ENCODE measurements at places on chromosomes 3 and 15.

GRCh38 chr3:27279123-27279522, 90.1 kb downstream of the NEK10 start:
- DNase-seq: no peak

GRCh38 chr15:68389041-68389930, 42.7 kb downstream of the ITGA11 start:
- no peak for DNase-seq

- DNase-seq: no peak
Measured at GRCh38 chr3:95797081-95797480, 1017.3 kb upstream of the EPHA6 start.

DNA sequence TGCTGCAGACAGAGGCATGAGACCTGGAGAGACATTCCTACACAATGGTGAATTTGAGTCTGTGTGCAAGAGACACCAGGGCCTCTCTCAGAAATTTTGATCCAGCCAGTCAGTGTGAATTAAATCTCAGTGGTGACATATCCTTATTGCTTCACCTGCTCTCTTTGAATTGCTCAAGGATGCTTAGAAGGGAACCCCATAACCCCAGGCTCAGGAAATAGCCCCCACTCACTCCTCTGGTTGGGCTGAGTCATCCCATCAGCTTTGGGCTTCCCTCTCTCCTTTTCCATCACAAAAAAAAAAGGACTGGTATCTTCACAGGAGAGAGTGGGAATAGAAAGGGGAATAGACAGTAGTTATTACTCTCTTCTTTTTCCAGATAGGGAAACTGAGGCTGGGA, 33.0 kb upstream of the LARS2 start:
- no peak for DNase-seq

DNA sequence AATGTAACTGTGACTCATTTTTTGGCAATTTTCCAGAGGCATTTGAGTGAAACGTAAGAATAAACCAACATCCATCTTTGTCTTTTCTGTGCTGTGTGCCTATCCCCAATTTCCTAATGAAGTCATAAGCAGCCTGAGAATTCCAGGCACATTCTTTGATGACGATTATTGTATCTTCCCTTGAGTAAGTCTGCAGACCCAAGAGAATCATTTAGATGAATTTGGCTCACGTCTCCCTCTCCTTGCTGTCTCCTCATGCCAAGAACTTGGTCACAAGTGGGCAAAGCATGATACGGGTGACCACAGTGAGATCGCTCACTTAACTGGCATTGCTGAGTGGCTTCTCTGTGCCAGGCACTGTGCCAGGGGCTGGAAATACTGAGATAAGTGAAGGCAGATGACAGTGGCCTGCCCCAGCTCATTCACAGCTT, 384.5 kb upstream of the IL12A start:
- no peak for DNase-seq

GRCh38 chr3:188537606-188538005, 383.6 kb downstream of the LPP start:
- DNase-seq: no peak

DNA sequence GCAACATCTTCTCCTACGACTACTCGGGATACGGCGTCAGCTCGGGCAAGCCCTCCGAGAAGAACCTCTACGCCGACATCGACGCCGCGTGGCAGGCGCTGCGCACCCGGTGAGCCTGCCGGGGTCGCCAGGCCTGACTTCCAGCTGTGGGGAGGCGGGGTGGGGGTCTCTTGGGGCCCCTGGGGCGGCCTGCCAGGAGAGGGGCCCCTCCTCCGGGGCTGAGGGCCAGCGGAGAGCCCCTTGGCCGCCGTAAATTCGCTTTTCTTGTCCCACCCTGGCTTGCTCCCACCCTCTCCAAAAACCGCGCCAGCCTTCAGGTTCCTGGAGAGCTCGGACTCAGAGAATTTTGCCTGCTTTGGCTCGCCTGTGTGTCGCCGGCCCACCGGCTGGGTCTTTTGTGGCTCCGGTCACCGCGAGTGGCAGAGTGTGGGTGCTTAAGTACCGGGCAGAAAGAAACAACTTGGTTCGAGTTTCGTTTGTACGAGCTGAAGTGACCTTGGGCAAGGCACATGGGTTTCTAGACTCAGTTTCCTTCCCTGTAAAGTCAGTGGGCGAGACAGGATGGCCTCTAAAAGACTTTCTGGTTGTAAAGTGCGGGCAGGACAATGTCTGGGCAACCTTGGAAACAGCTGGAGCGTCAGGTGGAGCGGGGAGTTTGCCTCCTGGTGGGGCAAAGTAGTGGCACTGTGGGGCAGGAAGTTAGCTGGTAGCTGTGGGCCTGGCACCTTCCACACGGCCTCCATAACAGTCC, 976 bp downstream of the ABHD17C start:
- no peak for DNase-seq

GRCh38 chr3:88462230-88462629, 312.5 kb downstream of the C3orf38 start:
- DNase-seq: no peak

DNA sequence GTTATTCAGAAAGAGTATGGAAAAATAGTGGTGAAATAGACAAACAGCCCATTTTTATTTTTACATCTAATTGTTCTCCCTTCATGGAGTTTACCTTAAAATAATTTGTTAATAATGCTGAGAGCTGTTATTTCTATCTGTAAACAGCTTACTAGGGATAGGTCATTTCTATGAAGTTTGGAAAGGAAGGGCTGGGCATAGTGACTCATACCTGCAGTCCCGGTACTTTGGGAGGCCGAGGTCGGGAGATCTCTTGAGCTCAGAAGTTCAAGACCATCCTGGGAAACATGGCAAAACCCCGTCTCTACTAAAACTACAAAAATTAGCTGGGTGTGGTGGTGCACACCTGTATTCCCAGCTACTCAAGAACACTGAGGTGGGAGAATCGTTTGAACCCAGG, 624.3 kb upstream of the LMCD1 start:
- DNase-seq: no peak

DNA sequence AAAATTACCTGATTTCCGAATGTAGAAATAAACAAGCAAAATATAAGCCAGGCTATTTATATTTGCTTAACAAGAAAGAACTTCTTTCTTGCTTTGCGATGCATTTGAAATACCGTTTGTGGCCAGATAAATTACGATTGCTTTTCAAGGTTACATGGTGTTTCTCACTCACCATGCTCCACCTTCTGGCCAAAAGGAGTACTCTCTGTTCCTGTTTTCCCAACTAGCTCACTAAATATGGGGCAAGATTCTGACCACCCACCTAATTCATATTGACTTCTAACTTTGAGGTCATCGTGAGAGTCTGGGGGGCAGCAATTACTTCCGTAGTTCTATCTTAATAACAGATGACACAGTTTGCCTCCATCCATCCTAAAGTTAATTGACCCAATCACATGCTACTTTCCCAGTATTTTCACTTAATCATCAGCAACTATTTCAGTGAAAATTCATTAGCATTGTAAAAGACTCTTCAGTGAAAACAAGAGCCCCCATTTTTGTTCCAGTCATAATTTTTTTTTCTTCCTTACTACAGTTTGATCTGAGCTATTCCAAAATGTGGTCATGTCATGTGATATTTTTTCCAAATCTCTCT, 25.9 kb downstream of the ACP3 start:
- no peak for DNase-seq

- DNase-seq: no peak
Measured at GRCh38 chr3:75180235-75180944, 483.7 kb upstream of the FRG2C start.

DNA sequence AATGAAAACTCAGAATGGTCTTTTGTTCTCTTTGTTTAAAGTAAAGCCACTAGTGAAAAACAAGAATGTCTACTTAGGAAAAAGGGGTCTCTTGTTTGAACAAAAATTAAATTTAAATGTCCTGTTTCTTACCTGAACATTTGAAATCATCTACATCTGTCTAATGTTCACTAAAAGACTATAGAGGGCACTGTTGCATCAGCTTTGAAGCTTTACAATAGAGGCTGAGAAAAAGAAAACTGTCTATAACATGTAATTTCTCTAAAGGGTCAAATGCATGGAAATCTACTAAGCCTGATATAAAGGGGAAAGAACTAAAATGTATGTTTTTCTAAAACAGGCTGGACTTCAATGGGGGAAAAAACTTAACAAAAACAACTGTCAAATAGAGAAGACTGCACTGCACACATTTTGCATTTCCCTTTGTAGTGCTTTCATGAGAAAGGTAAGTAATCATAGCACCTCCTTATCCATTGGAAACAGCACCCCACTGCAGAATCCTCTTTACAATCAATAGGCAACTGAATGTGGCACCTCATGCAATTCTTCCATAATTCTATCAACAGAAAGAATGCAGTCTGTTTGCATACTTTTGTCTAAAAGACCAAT, 26.3 kb downstream of the DPH6 start:
- DNase-seq: no peak

GRCh38 chr3:72444656-72445223, 403.5 kb downstream of the SHQ1 start:
- no peak for DNase-seq

DNA sequence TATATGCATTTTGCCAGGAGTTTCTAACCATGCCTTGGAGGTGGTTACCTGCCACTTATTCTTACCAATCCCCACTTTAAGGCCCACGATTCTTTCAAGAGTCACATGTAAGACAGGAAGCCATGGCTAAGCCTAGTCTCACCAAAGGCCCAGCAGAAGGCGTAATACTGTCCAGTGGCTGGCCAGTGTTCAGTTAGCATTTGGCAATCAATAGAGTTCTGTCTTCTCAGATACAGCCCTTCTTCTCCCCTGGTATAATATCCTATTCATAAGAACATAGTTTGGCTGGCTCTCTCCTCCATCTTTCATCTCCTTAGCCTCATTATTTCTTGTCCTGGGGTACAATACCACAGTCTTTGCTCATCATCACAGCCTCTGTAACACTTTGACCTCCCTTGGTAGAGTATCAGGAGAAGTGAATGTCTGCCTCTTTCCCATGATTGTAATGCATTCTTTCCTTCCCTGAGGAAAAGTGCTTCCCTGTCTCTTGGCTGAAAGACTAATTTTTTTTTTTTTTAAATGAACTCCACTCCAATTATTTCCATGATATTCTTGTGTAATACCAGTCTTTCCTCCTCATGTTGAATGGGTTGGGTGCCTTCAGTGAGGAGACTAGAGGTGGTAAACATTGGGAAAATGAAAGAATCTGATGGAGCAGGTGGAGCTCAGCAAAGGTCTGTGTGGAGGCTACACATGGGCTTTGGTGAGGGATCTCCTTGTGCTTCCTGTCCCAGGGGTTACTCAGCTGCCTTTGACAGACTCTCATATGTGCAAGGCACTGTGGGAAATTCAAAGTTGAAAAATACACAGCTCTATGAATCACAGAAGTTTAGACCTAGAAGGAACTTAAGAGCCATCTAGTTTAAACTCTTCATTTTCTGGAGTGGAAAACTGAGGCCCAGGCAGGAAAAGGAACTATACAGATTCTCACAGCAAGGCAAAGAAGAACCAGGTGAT, 218.2 kb downstream of the P3H2 start:
- no peak for DNase-seq

DNA sequence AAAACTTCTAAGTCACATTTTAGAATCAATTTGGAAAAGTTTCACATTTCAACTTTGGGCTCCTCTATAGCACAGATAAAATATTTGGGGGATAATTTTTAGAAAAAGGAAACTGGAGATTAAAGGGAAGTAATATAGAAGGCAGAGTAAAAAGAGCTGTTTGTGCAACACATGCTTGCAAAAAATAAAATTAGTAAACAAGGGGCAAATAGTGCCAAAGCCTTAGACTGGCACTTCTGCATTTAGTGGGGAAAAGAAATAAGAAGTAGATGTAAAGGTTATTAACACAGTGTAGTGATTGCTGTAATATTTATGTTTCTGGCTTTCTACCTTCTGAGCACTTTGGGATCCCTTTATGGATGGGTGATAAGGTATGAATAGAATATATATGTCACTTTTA, 246.6 kb downstream of the CBLB start:
- no peak for DNase-seq

DNA sequence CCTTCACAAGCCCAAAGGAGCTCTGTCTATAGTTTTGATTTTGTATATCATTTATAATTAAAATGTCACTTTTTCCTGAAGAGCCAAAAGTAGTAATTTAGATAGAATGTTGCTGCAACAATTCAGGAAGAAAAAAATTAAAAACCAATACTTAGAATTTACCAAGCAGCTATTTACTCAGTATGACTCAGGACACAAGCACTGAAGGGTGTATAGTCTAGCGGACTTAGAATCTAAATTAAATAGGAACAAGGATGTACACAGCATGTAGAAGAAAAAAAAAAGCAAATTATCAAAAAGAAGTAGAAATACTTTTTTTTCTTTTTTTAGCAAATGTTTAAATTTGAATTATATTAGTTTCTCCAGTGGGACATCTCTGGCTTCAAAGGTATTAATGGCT, 31.6 kb downstream of the PGBD4 start:
- no peak for DNase-seq

DNA sequence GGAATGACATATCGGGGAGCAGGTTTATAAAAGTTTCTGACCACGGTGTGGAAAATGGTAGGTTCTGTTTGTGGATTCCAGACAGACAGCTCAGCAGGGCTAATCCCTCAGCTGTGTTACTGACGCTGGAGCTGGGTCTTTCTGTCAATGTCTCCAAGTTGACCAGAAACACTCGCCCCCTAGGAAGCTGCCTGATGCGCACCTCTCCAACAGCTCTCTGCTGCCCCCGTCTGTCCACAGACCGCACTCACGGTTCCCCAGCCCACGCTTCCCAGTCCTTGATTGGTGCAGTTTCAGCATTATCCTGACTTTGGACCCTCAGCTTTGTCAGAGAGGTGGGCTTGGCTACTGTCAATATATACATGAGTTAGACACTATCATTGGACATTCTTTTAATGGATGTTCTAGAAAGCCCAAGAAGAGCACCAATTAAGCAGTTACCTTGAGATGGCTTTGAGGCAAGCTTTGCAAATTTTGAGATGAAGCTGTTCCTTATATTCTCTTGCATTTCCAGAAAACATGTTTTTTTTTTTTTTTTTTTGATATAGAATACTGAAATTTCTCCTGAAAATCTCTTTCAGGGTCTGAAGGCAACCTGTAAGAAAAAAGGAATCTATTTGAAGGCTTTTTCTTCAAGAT, 98.9 kb upstream of the TBC1D5 start:
- peak; percentile 57 for DNase-seq

DNA sequence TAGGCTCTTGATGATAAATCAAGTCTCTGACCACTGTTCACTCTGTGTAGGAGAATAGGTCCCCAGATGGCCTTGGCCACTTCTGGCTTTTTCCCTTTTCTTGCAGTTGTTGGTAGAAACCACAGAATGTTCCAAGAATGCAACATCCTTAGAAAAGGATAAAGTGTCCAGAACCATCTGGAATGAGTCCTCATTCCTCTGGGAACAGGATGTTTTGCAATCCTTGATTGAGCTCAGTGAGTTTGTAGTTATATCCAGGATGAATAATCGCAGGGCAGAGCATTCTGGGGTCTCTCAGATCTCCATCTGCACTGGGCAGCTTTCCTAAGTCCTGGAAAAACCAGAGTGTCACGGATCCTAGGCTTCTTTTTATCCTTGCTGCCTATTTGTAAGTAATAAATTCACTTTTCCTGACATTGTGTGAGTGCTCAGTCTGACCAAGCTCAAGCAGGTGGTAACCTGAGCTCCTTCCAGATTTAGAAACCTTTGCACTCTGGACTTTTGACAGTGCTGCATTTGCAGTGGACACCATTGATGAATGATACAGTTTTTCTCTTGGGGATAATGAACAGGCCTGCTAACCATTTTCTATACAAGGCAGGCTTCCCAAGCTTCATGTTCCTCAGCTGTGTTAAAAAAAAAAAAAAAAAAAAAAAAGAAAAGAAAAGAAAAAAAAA, 1028.6 kb downstream of the OTOL1 start:
- DNase-seq: no peak
